ENCODE measurements at places on chromosomes 4 and X.

- DNase-seq = no peak
Observed at GRCh38 chr4:97360733-97361132, 782.5 kb downstream of the STPG2 start.

GRCh38 chrX:24838629-24839028, 144.9 kb downstream of the POLA1 start:
- DNase-seq = peak; percentile 27

DNA sequence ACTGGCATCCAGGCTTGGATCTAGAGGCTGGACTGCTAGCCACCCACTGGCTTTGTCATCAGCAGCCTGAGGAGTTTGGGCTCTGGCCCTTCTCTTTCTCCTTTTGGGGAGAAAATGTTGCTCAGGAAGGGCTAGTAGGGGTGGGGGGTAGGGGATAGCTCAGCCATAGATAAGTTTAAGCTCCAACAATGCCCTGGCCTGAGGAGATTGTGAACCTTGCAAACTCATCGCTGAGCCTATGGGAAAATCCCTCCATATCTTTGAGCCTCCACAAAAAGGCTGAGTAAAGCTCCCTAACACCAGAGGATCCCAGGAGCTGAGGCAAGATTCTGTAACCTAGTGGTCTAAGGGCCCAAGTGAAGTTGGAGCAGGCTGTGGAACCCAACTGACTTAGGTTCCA, 8.8 kb downstream of the OTUD5 start:
- DNase-seq = no peak

DNA sequence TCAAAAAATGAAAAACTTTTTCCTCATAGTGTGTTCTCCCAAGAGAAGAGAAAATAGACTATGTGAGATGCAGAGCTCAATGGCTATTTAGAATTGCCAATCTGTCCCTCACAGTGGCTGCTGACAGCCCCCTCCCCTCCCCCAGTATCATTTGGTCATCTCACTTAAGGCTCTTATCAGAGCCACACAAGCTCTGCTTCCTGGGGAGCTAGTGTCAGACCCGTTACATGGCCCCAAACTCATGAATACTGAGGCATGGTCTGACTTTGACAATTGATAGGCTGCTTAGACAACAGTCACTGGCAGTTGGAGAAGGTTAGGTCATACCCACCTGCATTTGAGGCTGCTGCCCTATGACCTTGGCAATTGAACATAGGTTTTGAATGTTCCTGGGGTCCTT, 15.3 kb downstream of the RNF150 start:
- no peak for DNase-seq

GRCh38 chr4:25722964-25723363, 67.3 kb downstream of the SLC34A2 start:
- no peak for DNase-seq

DNA sequence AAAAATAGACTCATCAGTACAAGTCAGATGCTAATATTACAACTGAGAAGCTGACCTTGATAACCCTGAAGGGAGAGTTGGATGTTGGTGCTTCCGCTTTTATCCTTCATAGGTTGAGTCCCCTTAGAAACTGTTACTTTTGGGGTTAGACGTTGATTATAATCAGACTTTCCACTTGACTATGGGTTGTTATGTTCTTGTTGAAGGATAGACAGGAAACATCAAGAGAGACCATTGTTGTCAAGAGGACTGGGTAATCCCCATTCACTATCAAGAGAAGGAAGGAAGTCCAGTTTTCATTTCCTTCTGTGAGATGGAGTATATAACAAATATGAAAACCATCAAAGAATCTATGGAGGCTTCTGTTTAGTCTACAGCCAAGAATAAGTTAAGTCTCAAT, 229.9 kb upstream of the AFF2 start:
- DNase-seq = no peak

GRCh38 chrX:8632924-8633323, 99.0 kb downstream of the ANOS1 start:
- peak; percentile 63 for DNase-seq

DNA sequence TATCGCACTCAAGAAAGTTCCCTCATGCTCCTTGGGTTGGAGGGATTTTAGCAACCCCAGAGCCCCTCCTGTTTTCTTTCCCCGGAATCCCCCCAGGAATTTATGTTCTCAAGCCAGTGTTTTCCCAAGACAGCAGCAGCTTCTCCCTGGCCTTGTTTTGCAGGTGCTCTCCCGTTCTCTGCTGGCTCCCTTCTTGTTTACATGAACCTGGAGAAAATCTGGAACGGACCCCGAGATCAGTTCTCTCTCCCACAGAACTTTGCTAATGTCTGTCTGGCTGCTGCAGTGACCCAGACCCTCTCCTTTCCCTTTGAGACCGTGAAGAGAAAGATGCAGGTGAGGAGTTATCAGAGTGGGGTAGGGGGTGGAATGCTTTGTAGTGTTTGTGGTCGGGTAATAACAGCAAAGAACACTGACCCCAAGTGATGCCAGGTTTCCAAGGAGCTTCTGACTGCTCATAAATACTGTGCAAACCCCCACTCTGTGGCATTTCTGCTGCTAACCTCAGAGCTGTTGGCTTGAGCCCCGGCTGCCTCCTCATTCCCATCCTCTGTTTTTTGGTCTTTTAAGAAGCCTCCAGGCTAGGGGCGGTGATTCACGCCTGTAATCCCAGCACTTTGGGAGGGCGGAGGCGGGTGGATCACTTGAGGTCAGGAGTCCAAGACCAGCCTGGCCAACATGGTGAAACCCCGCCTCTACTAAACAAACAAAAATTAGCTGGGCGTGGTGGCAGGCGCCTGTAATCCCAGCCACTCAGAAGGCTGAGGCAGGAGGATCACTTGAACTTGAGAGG, 11.1 kb downstream of the SLC25A43 start:
- no peak for DNase-seq

DNA sequence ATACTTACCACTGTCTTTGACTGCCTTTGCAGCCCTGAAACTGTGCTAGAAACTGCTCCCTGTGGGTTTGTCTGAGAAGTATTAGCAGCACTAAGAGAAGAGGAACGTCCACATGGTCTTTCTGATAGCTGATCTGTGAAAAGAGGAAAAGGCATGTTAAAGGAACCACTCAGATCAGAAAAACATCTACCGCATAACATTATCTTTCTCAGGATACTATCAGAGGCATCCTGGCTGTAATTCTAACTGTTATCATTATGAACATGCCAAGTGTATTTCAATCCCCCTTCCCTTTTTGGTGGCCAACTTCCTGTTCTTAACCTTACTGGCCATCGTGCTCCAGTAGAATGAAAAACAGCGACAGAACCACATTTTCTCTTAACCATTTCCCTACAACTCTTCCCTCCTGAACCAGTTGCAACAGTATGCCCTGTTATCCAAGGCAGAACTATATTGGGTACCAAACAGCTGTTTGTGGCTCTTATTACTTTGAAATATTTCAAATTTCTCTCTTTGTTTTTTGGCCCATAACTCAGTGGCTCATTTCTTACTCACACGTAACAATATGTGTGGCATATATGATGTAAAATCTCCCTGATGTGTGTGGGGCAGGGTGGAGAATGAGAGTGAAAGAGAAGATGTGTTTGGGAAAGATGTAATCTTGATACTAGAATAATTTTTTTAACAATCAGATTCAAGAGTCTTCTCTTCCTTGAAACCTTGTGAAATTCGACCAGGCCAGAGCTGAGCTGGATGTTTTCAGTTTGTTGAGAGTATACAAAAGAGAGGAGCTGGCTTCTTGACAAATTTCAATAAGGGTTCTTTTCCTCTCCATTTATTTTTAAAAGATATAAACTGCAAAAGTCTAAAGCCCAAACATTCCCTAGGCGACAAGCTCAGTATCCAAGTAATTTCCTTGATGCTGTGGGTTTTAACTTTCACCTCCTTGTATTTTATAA, 35.2 kb downstream of the ARHGEF6 start:
- no peak for DNase-seq

All from NCI-H1105 treated with DMSO at 0.1 percent for 48 hours (cell line).